Stimulated activated CD8-positive, alpha-beta memory T cell treated with anti-CD3 and anti-CD28 coated beads, Interleukin-12 subunit alpha, Interleukin-12 subunit beta, amount 100 ng/mL, for 1 hour (primary cell): ENCODE measurements at places on chromosomes 12 and 14.

DNA sequence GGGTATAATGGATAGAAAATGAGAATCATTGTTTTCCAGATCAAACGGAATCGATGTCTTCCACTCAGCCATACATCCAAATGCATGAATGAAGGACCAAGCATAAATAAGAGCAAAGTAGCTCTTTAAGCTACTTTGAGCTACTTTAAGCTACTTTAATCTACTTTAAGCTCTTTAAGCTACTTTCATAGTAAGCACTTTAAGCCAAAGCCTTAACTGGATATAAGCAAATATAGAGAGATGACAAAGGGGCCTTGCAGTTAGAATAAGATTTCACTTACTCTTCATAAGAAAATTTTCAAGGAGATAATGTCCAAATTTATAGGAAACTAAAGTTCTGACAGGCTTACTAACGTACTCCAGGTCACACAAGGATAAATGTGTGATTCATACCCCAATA is 355.6 kb upstream of the KITLG start:
- no peak for DNase-seq

GRCh38 chr12:122876731-122877130 is 19.2 kb downstream of the VPS37B start:
- DNase-seq: no peak

- no peak for DNase-seq
Observed at GRCh38 chr12:108861878-108862587, 4.7 kb upstream of the SSH1 start.

GRCh38 chr12:50579757-50580267 is 75.0 kb downstream of the DIP2B start:
- DNase-seq: no peak

GRCh38 chr14:24978862-24979724 is 70.9 kb downstream of the STXBP6 start:
- no peak for DNase-seq

GRCh38 chr12:83954071-83954789 is 958.4 kb downstream of the SLC6A15 start:
- no peak for DNase-seq

- DNase-seq: no peak
Observed at GRCh38 chr12:47820631-47821345, 1.1 kb upstream of the HDAC7 start.

- DNase-seq: no peak
Observed at GRCh38 chr14:100278702-100279101, 27.5 kb downstream of the SLC25A29 start.

GRCh38 chr12:32062881-32063280 is 43.8 kb upstream of the BICD1 start:
- no peak for DNase-seq

- DNase-seq: no peak
Observed at GRCh38 chr12:13496111-13496510, 299.6 kb downstream of the EMP1 start.

DNA sequence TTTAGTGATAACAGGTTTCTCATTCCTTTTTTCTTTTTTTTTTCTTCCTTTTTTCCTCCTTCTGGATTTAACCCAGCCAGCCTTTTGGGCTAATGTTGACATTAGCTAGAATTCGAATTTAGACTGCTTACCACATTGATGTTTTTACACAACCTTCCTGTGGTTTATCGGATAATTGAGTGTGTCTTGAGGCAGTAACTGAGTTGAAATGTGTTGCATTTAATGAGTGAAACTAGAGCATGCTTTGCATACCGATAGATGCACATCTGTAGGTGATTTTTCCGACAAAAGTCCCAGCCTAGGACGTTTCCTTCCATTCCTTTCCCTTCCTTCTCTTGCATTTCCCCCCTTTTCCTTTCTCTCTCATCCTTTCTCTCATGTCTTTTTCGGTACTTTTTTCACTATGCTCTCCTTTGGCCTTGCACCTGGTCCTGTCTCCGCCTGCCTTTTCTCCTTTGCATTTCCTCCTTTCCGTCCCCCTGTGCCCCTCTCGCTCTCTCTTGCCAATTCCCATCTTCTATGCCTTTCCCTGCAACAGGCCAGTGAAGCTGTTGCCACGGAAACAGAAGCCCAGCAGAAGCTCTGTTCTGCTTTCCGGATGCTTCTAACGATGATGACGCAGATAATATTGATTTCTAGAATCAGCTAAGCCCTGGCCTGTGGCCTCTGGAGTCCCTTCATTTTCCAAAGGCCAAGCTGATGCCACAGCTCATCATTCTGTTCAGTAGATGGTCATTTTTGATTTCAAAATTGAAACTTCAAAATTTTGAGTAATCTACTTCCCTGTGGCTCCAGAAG is 76.1 kb downstream of the SLC25A47 start:
- DNase-seq: no peak

GRCh38 chr14:22337521-22337920 is 251.5 kb downstream of the DAD1 start:
- DNase-seq: no peak

DNA sequence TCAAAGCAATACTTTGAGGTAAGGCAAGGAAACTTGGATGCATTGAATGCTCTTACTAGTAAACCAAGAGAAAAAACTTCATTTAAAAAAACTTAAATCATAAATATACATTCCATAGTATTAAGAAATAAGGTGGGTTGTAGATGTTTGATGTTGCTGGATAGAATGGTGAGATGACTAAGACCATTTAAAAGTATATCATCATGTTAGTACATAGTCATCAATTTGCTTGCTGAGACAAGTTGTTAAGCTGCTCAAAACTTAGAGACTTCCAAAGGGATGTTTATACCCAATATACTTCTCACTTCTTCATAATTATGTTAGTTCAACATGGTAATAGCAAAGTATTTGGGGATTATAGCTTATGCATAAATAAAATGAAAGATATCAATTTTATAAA is 675.5 kb upstream of the MGAT4C start:
- no peak for DNase-seq

GRCh38 chr12:50004696-50005095 is 20.6 kb downstream of the RACGAP1 start:
- no peak for DNase-seq
